ENCODE measurements at places on chromosomes 11 and 22.

DNA sequence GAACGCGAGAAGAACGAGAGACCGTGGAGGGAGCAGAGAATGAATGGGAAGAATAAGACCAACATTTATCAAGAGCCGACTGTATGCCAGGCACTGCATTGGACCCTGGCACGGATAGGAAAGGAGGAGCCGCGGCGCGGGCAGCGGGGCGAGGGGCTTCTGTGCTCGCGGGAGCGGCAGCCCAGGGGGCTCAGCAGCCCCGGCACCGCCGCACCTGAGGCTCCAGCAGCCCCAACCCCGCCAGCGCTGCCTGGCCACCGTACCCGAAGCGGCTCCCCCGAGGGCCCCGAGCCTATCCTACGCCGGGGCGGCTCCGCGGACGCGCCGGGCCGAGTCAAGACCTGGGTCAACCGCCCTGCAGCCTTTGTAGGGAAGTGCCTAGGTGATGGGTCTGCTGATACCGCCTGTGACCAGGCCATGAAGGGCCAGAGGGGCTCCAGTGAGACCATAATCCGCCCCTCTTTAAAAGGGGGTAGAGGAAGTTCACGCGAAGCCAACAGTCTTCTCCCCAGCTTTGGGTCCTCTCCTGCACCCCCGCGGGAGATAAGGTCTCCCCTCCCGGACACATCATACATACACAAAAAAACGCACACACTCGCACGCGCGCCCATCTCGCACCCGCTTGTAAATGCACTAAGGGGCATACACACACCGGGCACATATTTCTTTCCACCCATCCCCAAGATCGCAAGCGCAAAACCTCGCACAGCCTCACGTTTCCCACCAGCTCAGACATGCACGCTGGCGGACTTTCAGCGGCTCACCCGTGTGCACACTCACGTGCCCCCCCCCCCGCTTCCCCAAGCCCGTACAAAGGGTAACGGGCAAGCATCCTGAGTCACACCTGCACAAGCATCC, 935 bp upstream of the RTN4RL2 start:
- peak; percentile 39 for DNase-seq

DNA sequence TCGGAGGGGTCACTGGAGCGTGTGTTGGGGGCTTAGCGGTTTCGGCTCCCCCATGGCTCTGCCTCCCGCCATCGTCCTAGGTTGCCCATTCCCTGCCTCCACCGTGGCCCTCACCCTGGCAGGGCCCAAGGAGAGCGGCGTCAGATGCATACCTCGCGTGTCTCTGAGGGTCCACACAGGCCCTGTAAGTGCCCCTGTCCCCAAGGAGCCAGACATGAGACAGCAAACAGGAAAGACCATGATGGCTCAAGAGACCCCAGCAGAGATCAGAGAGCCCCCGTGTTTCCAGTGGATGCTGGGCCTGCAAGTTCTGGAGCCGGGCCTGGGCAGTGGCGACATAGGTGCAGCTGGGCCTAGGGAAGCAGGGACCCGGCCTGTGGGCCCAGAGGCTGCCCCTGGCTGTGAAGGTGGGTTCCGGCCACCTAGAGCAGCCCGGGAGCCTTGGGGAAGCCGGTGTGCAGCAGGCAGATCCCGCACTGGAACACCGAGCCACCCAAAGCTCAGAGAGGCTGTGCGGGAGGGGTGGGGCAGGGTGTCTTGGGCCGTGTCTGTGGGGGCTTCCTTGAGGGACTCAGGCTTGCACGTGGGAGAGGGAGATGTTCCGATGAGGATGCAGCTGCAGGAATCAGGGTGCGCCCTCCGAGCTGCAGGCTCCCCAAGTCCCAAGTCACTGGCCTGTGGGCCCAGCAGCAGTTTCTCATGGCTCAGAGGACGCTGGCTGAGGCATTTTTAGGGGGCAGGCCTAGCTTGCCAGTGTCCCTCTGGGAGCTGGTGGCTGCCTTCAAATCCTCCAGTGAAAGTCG, 126.4 kb downstream of the KCNQ1OT1 start:
- DNase-seq = peak; percentile 6

DNA sequence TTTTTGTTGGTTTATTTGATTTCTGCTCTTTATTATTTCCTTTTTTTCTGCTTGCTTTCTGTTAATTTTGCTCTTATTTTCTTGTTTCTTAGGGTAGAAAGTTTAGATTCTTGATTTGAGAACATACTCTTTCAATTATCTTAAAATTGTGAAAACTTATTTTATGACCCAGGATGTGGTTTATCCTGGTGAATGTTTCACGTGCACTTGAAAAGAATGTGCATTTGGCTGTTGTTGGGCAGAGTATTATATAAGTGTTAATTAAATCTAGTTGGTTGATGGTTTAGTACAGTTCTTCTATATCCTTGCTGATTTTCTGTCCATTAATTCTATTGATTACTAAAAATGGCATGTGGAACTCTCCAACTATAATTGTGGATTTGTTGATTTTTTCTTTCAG, 66.9 kb upstream of the NARS2 start:
- DNase-seq = no peak

DNA sequence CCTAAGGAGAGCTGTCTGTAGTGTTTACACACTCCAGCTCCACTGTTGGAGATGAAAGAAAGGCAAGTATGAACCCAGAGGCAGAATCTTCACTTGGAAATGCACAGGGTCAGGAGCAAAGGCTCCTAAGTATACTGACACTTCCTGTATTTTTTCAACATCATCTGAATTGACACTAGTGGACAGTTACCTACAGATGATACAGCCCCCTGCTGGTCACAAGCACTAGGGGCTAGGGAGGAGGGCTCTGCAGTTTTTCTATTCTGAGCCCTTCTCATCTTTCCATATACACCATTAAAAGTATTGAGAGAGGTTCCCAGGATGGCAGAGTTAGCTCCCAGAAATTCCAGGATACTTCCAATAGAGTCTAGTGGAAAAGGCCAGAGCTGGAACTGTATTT, 290.3 kb upstream of the API5 start:
- no peak for DNase-seq

DNA sequence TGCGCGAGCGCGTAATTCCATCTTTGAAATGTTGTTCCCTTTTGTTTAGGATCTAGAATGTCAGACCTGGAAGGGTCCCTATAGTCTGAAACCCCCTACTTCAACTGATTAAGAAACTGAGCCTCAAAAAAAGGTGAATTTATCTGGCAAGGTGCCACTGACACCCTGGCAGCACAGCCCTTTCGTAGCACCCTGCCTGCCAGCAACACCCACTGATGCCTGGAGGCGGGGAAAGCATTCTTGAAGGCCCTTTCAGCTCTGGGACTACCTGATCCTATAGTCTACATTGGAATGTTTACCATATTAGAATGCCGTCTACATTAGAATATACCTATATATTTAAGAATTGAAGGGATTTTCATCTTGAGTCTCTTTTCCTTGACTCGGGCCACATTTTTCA, 542.3 kb downstream of the BUD13 start:
- DNase-seq = no peak

- no peak for DNase-seq
Measured at GRCh38 chr11:132909021-132909606, 623.2 kb downstream of the OPCML start.
